ENCODE measurements at places on chromosomes 11 and 22.

DNA sequence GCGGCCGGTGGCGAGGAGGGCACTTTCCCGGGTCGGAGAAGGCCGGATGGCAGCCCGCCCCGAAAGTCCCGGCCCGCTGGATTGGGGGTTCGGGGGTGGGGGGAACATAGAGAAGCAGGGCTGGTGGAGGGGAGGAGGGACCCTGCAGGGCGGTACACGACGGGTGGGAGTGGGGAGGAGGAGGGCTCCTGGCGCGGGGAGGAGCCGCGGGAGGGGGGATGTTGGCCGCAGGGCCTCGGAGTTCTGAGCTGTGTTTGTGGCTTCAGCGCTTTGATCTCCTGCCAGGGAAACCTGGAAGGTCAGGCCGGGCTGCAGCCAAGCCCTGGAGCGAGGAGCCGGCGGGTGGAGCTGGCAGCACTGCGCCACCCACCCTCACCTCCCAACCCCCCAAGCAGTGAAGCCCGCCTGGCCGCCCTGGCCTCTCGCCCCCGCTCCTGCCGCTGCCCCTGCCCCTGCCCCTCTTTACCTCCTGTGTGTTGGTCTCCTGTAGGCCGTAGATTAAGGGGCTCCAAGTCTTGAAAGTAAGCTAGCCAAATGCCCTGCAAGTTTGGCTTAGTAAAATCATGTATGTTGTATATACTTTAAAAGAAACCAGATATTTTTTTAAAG lies 30.9 kb downstream of the C22orf31 start:
- no peak for DNase-seq
- peaks cover 11% of the 10 kb centered on the region for H3K4me1 ChIP-seq
- H3K4me3 ChIP-seq, result peak overlapping the region; percentile 43

DNA sequence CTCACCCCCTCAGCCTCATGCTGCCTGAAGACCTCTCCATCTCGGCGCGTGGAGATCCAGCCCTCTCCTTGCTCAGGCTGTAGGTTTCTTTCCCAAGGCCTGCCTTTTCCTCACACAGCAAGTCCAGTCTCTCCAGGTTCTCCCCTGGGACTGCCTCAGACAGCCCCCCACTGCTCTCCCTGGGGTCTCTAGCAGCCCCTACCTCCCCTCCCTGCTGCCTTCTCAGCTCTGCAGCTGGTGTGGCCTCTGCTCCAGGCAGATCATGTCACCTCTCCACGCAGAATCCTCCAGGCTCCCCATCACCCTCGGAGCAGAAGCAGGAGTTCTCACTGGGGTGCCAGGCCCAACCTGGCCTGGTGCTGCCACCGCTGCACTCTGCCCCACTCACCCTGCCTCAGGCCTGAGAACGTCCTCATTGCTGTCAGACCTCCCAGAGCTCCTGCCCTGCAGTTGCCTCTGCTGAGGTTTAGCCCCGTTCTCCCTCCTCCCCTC lies 15.2 kb downstream of the SMARCB1 start:
- peaks cover 44% of the 10 kb centered on the region for H3K36me3 ChIP-seq
- H3K27me3 ChIP-seq, result no peaks in the 10 kb centered on the region
- no peak overlapping the region for H3K27ac ChIP-seq
- DNase-seq, result no peak

DNA sequence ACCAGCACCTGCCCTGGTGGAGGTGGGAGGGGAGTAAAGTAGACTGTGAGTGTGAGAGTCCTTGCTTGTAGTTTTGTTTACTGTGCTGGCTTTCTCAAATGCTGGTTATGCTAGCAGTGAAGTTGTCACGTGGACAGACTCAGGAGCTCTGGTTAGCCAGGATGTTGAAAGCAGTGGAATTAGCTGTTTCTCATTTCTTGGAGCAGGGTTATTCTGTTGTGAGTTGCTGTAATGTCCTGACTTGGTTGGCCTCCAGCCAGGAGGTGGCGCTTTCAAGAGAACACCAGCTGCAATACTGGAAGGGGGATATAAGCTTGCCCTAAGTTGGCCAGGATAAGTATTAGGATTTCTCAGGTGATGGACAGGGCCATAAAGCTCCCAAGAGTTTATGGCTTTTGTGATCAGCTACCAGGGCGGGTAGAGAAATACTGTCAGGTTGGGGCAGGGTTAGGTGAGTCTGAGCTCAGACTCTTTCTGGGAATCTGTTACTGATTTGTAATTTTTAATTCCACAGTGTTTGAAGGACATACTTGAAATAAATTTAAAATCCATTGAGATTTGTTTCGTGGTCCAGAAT lies 13.7 kb downstream of the CYP2D6 start:
- H3K36me3 ChIP-seq, result no peaks in the 10 kb centered on the region
- peaks cover 3% of the 10 kb centered on the region for H3K4me1 ChIP-seq
- H3K4me3 ChIP-seq, result no peak overlapping the region
- H3K27me3 ChIP-seq, result no peaks in the 10 kb centered on the region

DNA sequence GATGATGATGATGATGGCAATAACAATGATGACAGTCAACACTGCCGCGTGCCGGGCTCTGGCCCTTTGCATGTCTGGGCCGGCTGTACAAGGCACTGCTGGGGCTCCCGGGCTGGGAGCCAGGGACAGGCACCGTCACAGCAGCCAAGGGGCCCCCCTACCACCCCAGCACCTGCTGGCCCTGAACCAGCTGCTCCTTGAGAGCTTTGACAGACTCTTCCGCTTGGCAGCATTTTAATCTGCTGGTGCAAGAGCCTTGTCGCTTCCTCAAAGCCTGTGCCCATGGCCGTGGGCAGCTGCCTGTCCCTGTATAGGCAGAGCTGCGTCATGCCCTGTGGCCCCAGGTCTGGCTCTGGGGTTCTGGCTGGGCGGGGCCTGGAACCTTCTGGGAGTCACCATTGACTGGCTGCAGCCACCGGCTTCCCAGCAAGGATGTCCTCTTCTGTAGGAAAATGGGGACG lies 12.9 kb upstream of the MUC6 start:
- no peak overlapping the region for H3K4me3 ChIP-seq
- H3K27ac ChIP-seq, result no peak overlapping the region
